Erythroblast (primary cell): ENCODE measurements at places on chromosomes 5 and 9.

GRCh38 chr9:113548221-113549041 is 84.9 kb downstream of the RGS3 start:
- DNase-seq = peak; percentile 70

GRCh38 chr5:157718519-157718918 is 12.7 kb upstream of the THG1L start:
- peak; percentile 64 for DNase-seq

- no peak for DNase-seq
Measured at GRCh38 chr9:84804951-84805694, 135.6 kb downstream of the NTRK2 start.

- DNase-seq = no peak
Measured at GRCh38 chr5:58998544-58998943, 415.7 kb downstream of the RAB3C start.

GRCh38 chr5:149549461-149550267 is 1.6 kb downstream of the CSNK1A1 start:
- peak; percentile 77 for DNase-seq

DNA sequence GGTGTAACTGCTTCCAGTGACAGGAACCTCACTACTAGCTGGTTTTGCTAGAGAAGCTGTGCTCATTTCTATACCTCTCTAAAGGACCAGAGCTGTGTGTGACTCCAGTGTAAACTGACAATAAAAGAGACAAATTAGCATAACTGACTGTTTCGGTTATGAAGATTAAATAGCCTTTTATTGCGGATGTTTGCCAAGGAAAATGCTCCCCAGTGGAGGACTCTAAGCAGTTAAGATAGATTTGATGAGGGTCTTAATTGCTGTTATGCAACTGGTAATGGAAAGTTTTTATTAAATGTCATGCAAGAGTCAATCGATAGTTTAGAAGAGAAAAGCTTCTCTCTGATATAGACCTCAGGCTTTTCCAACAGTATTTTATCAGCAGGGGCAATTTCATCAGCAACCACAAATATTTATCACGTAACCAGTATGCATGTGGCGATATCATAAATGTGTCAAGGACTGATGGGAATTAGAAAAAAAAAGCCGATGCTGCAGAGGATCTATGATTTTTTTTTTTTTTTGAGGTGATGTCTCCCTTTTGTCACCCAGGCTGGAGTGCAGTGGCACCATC is 275.2 kb upstream of the DMAC1 start:
- DNase-seq = no peak

- DNase-seq = peak; percentile 44
Measured at GRCh38 chr5:151079838-151080612, 809 bp downstream of the TNIP1 start.

DNA sequence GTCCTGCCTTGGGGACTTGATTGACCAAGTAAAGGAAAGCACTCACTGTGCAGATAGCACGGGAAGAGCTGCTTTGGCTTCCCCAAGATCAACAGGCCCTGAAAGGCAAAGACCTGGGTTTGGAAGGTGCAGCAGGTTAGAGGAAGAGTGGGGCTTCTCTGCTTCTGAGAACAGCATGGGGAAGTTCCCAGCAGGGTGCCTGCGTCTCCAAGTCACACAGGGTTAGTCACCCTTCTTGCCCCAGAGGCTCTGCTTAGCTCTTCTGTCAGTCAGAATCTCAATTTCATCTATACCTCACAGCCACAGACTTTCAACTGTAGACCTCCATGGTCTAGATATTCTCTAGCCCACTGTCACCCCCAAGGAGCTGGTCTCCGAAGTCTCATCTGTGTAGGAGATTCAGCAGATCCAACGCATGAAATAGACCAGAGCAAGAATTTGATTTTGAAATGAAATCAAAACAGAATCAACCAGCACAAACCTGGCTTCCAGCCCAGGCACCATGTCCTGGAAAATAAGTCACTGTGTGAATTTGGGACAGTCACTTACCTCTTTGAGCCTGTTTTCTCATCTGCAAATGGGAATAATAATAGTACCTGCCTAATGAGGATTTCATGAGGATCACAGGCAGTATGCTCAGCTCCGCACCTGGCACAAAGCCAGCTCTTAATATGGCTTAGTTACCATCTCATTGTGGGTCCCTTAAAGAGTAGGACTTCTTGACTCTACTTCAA is 64.0 kb downstream of the SFXN1 start:
- no peak for DNase-seq

DNA sequence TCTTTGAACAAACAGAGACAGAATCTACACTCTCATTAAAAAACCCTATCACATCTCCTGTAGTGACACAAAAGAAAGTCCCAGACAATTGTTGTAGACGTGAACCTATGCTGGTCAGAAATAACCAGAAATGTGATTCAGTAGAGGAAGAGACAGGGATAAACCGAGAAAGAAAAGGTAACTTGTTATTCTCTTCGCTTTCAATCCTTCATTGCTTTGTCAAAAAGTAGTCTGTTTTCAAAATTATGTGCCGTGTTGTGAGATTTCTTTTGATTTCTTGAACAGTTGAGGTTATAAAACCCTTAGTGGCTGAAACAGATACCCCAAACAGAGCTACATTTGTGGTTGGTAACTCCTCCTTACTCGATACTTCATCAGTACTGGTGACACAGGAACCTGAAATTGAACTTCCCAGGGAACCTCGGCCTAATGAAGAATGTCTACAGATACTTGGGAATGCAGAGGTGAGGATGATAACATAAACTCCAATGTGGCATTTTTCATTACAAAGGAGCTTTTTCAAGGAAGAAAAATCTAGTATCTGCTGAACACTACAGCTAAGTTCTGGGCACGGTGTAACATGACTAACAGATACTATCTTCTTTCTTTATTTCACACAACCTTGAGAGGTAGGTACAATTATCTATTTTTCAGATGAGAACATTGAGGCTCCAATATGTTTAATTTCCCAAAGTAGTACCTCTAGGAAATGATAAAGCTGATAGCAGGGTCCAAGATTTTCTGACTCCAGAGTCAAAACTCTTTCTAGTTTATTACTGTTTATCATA is 14.3 kb downstream of the HMGCR start:
- DNase-seq = no peak

GRCh38 chr9:134730761-134731496 is 89.3 kb downstream of the COL5A1 start:
- DNase-seq = no peak

DNA sequence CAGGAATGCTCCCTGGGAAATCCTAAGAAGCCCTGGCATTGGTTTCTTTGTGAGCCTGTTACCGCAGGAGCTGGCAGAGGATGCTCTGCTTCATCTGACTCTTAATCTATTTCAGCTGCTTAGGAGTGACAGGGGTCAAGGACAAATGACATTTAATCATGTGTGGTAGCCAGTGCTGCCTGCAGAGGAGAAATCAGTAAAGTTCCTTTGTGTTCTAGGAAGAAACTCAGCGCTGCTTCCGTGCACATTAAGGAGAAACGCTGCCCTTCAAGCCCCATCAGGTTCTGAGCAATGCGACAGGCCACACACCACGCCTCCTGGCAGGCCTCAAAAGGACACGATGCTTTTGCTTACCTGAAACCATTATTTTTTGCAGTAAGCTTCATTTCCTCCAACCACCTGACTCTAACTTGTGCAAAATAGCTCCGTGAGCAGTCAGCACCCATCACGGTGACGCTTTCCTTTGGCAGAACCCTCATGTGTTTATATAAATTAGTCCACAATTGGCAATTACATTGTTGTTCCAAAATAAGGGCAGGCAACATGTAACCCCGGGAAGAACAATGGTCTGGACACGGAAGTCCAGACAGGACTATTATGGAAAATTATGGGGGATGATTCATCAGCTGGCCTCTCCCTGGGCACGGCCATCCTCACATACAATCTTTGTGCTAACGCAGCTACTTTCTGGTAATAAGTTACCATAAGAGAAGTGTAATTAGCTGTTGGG is 387.9 kb upstream of the DAP start:
- no peak for DNase-seq

DNA sequence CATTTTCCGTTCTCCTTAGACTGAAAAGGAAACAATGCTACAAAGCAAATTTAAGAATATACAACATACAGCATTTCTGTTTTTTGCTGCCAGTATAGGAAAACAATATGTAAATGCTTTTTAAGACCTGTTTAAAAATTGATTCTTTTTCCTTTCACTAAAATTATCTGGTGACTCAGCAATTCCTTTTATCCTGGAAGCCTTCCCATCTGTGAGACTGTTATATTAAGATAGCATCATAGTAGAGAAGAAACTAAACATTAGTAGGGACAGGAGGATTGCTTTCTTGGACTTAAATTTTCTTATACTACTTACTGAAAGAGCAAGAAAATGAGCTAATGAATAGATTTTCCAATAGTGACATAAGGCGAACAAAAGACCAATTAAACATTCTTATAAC is 30.0 kb upstream of the GPR21 start:
- DNase-seq = peak; percentile 66

DNA sequence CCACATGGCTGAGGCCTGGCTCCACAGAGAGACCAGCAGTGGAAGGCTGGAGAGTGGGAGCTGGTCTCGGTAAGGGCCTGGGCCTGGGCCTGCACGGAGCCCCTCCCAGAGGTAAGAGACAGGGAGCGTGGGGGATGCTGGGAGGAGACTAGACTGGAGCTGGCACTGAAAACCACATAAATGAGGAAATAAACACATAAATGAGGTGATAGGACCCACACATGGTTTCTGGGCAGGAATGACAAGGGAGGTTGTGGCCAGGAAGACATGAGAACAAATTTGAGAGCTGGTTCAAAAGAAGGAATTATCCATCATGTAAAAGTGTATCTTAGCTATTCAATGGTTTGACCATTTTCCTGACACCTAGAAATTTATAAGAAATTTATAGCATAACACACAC is 451.7 kb upstream of the DAP start:
- DNase-seq = no peak

DNA sequence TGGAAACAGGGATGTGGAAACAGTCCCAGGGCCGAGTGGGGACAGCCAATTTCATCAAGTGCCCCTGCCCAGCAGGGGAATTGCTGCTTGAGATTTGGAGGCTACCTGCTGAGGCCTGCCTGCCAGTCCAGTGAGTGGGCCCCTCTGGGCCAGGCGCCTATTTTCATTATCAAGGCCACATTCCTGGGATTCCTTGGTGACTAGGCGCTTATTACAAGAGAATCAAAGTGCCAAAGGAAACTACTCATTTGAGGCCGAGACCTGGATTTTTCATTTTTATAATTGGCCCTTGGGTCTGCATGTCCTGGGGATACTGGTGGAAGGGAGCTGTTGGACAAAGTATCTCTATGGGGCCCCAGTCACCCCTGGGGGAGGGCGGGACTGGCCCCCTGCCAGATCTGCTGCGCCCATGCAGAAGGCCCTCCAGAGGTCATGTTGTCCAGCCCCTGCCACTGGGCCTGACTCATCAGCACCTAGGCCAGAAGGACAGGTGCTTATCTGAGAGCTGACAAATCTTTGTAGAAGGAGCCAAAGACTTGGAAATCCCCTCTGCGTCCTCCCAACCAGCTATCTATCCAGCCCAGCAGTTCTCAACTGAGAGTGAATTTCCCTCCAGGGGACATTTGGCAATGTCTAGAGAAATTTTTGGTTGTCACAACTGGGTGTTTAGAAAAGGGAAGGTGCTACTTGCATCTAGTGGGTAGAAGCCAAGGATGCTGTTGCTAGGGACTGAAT is 45.6 kb downstream of the FOXI1 start:
- peak; percentile 88 for DNase-seq

DNA sequence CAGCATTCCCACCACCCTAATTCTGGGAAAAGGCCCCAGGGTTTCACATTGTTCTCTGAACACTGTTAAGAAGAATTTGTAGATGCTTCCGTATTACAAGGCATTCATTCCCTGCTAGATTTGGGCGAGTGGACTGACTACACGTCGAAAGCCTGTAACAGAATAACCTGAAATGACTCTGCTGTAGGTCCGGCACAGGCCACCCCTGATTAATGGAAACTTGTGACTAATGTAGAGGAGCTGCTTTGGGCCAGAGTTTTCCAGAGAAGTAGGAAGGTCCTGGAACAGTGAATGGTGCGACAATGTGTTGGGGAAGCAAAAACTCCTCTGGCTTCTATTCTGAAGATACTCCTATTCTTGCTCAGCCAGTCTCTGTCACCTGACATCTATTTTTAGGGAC is 87.6 kb downstream of the NR3C1 start:
- DNase-seq = no peak

DNA sequence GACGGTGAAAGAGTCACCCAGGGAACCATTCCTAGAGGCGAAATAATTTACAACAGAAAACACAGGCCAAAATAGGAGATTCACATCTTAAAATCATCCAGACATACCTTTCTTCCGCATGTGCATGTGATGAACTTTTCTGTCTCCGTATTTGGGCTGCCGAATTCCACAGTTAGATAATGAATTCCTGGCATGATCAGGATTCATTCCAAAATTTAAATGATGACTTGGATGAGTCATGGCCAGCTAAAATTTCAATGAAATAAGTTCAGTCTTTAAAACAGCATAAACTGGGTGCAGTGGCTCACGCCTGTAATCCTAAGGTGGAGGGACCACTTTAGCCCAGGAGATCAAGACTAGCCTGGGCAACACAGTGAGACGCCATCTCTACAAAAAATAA is 82.7 kb downstream of the DROSHA start:
- no peak for DNase-seq

GRCh38 chr5:64180661-64181343 is 15.2 kb downstream of the RNF180 start:
- DNase-seq = no peak

DNA sequence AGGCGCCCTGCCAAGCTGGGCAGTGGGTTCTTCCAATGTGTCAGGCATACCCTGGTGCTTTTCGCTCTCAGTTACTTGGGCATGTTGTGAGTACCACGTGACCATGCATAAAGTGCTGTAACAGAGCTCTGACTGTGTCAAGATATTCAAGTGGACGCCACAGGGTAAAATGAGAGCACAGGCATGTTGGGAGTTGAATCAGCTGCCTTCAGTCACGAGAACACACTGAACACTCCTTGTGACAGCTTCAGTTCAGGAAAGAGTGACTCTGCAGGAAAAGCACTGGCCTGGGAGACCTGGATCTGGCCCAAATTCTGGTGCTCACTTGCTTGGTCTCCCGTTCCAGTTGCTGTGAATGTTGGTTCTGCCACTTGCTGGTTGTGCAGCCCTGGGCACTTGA is 5.1 kb downstream of the MLANA start:
- DNase-seq = no peak

DNA sequence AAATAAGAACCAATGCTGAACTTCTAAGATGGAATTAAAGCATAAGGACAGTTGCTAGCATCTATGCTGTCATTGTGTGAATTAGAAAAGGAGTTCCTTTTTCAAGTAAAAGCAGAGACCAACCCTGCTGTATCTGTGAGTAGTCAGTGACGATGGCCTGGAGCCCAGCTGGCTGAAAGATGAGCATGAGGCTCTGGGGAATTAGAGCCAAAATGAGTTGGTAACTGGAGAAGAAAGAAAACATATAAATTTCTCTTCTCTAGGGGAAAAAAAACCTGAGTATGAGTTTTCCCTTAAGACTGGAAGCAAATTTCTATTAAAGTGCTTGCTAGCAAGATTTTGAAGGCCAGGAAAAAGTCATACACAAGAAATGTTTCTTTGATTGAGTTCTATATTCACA is 1.6 kb upstream of the SPZ1 start:
- DNase-seq = no peak
